ENCODE measurements at places on chromosomes 13 and 19. TPM values are rescaled to one million over a fixed set of nuclear protein-coding genes. Genes with fewer than 3 reads are reported as not detected.

The LCP1 gene
- total RNA-seq, result 27.6 TPM

The LRRC8E gene
- total RNA-seq, result 4.0 TPM

The MYH14 gene
- total RNA-seq, result 509 TPM

The CRTC1 gene
- 10.3 TPM for total RNA-seq

The WASF3 gene
- 3.2 TPM for total RNA-seq

The SLC17A7 gene
- total RNA-seq, result 0.21 TPM

The KL gene
- 1.9 TPM for total RNA-seq

The SYCN gene
- not detected for total RNA-seq

The SYT3 gene
- not detected for total RNA-seq

The FFAR3 gene
- not detected for total RNA-seq

The ACER1 gene
- not detected for total RNA-seq

GRCh38 chr19:5091684-5092480 is 123.0 kb downstream of the KDM4B start:
- DNase-seq, result no peak

GRCh38 chr13:57409656-57410055 is 221.9 kb upstream of the PCDH17 start:
- DNase-seq, result no peak

GRCh38 chr13:50805805-50806204 is 37.7 kb downstream of the DLEU7 start:
- DNase-seq, result no peak

DNA sequence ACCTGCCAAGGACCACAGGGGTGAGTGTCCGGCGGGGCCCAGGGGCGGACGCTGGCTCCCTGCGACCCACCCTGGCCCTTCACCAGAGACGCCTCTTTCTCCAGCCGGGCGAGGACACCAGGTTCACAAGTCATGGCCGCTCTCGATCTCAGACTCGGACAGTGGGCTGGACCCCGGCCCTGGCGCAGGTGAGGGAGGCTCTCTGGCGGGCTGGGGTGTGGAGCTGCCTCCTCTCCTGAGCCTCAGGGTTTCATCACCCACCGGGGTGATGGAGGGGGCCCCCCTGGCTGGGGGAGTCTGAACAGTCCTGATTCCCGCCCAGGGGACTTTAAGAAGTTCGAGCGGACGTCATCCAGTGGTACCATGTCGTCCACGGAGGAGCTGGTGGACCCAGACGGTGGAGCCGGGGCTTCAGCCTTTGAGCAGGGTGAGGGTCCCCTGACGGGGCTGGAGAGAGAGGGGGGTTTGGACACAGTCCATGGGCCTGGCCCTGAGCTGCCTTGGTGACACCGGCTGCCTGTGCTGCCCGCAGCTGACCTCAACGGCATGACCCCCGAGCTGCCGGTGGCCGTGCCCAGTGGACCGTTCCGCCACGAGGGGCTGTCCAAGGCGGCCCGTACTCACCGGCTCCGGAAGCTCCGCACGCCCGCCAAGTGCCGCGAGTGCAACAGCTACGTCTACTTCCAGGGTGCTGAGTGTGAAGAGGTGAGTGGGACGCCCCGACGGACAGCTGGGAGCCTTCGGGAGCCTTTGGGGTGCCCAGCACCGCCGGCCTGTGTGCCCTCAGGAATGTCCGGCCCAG is 13.6 kb downstream of the ARHGAP45 start:
- no peak for DNase-seq

GRCh38 chr19:42172261-42172660 is 40.0 kb upstream of the POU2F2 start:
- no peak for DNase-seq

- no peak for DNase-seq
Observed at GRCh38 chr13:94292323-94292640, 187.2 kb downstream of the DCT start.

DNA sequence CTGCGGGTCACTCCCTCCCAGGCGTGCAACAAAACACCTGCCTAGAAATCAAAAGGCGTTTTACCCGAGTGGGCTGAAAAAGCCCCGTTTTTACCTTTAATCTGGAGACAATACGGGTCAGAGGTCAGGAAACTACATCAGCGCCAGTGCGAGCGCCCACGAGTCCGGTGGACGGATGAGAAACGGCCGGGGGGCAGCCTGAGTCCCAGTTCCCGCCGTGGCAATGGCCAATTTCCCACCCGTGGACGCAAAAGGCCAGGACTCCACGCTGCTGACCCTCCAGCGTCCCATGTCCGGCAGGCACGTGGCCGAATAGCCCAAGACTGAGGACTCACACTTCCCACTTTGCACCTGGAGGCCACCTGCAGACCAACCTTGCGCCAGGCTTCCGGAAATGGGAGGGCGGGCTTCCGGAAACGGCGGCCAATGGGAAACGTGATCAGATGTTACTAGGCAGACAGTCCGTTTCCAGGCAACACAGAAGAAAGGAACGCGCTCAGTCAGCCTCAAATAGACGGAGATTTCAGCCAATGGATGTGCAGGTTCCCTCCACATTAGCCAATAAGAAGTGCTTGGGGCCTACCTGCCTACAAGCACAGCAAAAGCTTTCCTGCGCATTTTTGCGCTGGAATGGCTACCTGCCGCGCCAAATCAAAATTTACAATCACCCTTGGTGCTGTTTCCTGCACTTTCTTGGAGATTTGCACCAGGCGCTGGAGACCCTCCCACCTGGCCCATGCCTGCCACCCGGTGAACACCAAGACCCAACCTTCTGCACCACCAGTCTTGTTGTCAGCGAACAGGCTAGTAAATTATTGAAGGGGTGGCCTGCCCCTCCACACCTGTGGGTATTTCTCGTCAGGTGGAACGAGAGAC is 47.4 kb downstream of the ZFP14 start:
- peak; percentile 87 for DNase-seq

GRCh38 chr13:102028868-102029267 is 373.0 kb downstream of the FGF14 start:
- DNase-seq, result no peak

GRCh38 chr19:8132858-8133458 is 16.4 kb downstream of the FBN3 start:
- no peak for DNase-seq

- DNase-seq, result no peak
Observed at GRCh38 chr19:15263361-15263985, 31.2 kb upstream of the EPHX3 start.

DNA sequence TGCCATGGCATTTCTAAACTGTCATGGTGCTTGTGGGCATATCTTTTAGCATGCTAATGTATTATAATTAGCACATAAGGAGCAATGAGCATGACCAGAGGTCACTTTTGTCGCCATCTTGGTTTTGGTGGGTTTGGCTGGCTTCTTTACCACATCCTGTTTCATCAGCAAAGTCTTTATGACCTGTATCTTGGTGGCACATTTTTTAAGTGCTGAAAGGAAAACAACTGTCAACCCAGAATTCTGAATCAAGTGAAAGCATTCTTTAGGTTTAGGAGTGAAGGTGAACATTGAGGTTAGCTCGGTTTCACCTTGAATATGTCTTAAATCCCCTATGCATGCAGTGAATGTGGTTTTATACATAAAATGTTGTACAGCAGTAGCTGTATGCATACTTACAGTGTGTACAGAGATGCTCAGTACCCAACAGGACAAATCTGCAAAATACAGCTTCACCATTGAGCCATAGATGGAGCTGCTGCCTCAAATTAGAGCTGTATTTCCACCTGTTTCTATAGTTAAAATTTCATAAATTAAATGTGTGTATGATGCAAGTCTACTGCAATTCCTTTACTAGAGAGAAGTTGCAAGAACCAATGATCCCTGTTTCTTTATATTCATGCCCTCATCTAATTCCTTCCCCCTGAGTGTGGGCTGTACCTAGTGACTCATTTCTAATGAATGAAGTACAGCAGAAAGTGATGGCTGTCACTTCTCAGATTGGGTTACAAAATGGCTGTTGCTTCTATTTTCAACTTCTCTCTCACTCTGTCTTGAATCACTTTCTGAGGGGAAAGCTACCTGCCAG is 25.2 kb upstream of the IGSF23 start:
- DNase-seq, result no peak

GRCh38 chr19:10474962-10475451 is 28.1 kb downstream of the KEAP1 start:
- no peak for DNase-seq

GRCh38 chr19:47730521-47730889 is 14.8 kb upstream of the NOP53 start:
- DNase-seq, result no peak

GRCh38 chr19:10915130-10916091 is 13.0 kb downstream of the YIPF2 start:
- no peak for DNase-seq

DNA sequence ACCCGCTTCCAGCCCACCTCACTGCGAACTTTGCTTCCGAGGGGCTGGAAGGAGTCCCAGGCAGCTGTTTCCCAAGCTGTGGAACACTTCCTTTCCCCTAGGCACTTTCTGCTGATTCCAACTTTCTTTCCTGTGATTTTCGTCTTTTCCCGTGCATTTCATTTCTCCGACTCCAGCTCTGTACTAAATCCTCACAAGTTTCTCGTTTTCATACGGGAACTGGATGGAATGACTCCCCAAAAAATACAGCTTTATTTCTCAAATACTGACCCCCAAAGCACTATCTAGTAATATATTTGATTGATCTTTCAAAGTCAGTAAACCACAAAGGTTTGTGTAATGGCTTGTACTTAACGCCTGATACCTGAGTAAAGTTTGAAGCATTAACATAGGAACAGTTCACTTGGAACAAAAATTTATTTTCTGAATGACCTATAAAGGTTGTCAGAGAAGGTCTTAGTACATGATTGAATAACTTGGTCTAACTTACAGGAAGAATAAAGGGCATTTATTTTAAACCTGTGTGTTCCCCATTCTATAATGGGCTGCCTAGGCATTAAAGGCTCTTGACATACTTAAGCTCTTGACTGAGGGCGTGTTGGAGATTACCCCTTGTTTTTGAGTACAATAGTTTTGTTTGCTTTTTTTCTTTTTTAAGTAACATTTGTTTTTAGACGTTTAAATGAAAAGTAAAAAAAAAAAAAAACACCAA is 1.3 kb upstream of the PCDH9 start:
- DNase-seq, result no peak

DNA sequence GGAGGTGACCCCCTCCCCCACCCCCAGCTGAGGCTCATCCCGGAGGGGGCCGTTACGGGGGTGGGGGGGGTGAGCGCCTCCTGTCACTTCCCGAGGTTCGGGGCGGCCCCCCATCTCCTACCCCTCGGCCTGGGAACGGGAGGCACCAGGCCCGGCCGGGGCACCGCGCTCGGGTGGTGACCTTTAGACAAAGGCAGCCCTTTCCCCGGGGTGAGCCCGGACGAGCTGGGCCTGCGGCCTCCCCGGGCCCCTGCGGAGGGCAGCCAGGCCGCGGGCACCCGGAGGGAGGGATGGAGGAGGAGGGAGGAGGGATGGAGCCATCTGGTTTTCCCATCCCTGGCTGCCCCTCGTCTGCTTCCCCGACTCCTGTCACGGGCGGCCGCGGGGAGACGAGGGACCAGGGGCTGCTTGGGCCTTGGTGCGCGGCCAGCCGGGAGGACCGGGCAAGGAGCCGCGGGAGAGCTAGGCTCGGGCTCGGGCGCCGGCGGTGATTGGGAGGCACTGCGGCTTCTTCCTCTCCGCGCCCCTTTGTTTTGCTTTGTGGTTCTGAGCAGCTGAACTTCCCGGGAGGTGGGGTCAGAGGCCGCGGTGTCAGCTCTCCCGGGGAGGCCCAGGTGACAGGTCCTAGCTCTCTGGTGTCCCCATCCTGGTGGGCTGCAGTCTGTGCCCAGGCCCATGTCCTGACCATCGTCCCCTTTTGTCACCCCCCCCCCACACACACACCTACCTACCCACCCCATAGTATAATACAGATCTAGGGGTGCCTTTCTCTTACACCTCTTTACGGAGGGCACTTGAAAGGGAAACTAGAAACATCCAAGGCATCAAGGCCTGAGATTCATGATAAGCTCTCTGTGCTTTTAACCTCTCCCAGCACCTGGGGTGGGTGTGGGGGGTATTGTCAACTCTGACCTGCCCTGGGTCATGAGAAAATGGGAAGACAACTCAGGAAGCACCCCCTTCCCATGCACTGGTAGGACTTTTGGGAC is 1.3 kb downstream of the BICRA start:
- peak; percentile 70 for DNase-seq

DNA sequence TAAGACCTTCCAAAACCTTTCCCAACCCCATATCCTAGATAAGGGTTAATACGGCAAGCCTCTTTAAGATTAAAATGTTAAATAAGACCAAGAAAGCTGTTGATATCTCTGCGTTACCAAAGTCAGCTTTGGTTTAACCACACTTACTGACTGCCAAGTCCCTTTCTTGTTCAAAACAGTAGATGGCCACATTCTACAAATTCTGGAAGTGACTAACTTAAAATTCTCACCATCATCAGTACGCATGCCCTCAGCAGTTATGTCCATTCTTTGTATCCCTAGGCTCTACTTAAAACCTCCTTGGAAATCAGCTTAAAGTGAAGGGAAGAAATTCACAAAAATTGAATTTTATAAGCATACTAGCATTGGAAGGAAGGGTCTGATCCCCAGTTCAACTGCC is 23.6 kb downstream of the SOHLH2 start:
- DNase-seq, result no peak

DNA sequence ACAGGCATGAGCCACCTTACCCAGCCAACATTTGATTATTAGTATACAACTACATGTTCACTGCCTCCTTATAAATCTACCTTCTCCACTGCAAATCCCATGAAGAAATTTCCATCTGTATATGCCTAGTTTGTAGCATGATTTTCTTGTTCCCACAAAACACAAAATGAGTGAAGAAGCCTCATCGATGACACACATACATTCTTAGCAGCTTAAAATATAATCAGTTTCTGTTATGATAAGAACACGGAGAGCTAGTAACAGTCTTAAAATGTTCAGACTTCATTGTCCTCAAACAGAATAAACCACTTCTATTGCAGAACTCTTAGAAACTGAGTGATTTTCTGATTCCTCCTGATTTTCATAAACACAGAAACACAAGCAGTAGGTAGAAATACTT is 740.5 kb downstream of the PCDH9 start:
- no peak for DNase-seq

GRCh38 chr19:41958367-41959055 is 610 bp downstream of the RABAC1 start:
- peak; percentile 97 for DNase-seq

- peak; percentile 66 for DNase-seq
Observed at GRCh38 chr13:98214707-98215106, 37.6 kb upstream of the RNF113B start.

- no peak for DNase-seq
Observed at GRCh38 chr19:34255546-34255945, 1.2 kb downstream of the GARRE1 start.

DNA sequence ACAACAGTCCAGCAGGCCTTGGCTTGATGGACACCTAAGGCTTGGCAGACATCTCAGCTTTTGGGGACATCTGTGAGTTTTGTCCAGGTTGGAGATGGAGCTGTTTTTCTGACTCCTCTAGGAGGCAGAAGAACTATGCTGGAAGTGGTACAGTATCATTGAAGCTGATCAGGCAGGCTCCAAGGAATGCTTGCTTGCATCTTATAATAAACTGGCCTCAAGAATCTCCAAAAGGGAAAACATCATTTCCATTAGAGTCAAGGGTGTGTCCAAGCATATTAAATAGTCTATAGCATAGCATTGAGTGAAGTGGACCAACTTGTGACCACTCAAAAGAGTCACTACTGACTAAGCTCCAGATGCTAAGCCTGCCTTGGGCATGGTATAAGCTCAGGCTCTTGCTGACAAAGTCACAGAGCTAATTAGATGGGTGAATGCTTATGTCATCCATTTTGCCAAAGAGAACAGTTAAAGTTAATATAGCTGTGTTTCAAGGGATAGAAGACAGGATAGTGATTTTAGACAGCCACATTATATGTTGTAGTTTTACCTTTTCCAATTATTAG is 216.0 kb downstream of the DNAJC15 start:
- DNase-seq, result no peak

- no peak for DNase-seq
Observed at GRCh38 chr19:55712804-55713631, 25.2 kb downstream of the NLRP9 start.

- no peak for DNase-seq
Observed at GRCh38 chr13:39561971-39562370, 41.0 kb downstream of the LHFPL6 start.

All from colonic mucosa (tissue), 4 donors.